ENCODE measurements at places on chromosomes 2 and 18. TPM values are rescaled to one million over a fixed set of nuclear protein-coding genes. Genes with fewer than 3 reads are reported as not detected.

The ZNF396 gene
- 3.9 TPM for total RNA-seq

The CHAC2 gene
- total RNA-seq = 3.4 TPM

The LYG2 gene
- total RNA-seq = not detected

The RAB31 gene
- total RNA-seq = 24.3 TPM

The EHBP1 gene
- total RNA-seq = 65.4 TPM

The SAG gene
- total RNA-seq = not detected

The RGPD3 gene
- total RNA-seq = 0.29 TPM

The NPPC gene
- 3.2 TPM for total RNA-seq

The ALPG gene
- not detected for total RNA-seq

The CLASP1 gene
- 98.8 TPM for total RNA-seq

The GBX2 gene
- total RNA-seq = 0.35 TPM

The CNTNAP5 gene
- 0.58 TPM for total RNA-seq

The RTP5 gene
- total RNA-seq = not detected

The PDE11A gene
- 3.9 TPM for total RNA-seq

The SPAG16 gene
- total RNA-seq = 54.1 TPM

The CNRIP1 gene
- total RNA-seq = 22.1 TPM

The ATP8B1 gene
- total RNA-seq = 29.1 TPM

The CD8B gene
- total RNA-seq = 0.88 TPM

The NOL4 gene
- 2.7 TPM for total RNA-seq

The HADHA gene
- 131 TPM for total RNA-seq

The MATN3 gene
- total RNA-seq = 1.5 TPM

All from metanephros (tissue), 2 donors.